ENCODE measurements at places on chromosomes 7 and 10.

- DNase-seq = no peak
Measured at GRCh38 chr10:101950213-101950612, 105.8 kb downstream of the ARMH3 start.

DNA sequence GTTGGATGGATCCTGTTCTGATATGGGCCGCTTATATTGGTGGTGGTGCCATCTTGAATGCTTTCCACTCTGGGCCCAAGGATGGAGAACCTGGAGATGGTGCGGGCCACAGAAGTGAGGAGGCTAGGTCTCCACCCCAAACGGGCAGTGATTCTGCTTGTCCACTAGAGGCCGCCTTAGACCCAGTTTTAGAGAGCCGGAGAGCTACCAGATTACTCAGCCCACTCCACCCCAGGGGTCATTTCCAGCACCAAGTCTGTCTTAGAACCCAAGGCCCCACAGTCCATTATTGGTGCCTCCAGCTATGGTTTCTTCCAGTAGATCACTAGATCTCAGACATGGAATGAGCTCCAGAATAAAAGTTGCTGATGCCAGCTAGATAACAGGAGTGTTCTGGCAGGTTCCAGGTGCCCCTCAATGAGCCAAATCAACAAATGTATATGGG, 11.8 kb upstream of the CAMK2G start:
- DNase-seq = peak; percentile 76

GRCh38 chr10:80602881-80603280, 65.2 kb downstream of the SH2D4B start:
- DNase-seq = no peak

DNA sequence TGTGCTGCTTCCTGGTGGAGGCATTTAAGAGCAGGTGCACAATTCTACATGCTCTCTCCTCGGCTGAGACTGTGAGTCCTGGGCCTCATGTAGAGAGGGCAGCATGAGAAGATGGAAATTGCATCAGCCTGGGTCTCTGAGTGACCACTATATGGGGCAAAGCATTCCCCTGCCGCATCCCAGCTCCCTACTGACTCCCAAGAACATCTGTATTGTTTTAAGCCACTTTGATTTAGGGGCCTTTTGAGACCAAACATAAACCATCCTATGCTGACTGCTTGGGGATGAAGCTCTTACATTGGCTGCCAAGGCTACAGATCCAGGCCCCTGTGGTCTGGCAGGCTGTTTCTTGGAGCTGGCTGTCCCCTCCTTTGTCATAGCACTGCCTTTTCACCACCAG, 101.3 kb upstream of the TBX20 start:
- no peak for DNase-seq

DNA sequence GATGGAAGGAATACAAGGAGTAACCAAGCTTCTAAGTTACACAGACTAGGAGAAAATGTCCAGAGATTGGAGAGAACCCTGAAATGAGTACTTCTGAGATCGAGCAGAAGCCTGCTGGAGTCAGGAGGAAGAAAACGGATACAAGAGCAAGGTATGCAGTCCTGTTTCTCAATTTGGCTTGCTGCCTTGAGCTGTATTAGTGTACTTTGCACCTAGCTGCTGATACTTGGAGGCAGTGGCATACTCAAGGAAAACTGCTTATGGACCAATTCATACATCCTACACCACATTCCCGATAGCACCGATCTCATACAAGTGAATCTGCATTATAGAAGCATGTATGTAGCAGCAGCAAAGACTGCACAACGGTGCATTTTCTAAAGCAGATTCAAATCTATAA, 14.4 kb downstream of the PIP4K2A start:
- no peak for DNase-seq

DNA sequence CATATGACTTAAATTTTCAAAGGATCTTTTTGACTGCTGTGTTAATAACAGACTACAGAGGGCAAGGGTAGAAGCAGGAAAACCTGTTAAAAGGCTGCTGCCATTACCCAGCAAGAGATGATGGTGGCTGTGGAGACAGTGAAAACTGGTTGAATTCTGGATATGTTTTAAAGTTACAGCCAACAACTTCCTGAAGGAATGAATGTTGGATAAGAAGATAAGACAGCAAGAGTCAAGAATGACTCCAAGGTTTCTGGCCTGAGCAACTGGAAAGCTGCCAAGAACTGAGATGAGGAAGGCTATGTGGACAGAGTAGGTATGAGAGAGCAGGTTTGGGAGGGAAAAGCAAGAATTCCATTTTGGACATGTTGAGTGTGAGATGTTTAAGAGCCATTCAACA, 19.1 kb downstream of the CNOT4 start:
- no peak for DNase-seq

GRCh38 chr10:62048470-62048869, 147.0 kb downstream of the ARID5B start:
- DNase-seq = no peak

GRCh38 chr10:26869528-26869927, 8.8 kb upstream of the ABI1 start:
- DNase-seq = no peak

Measured in naive thymus-derived CD8-positive, alpha-beta T cell (primary cell).